Mucosa of gallbladder (tissue), 1 donor: ENCODE measurements at places on chromosomes 1 and 21. TPM values are rescaled to one million over a fixed set of nuclear protein-coding genes. Genes with fewer than 3 reads are reported as not detected.

GRCh38 chr1:36805979-36806640 lies 228.2 kb downstream of the GRIK3 start:
- no peak for DNase-seq

DNA sequence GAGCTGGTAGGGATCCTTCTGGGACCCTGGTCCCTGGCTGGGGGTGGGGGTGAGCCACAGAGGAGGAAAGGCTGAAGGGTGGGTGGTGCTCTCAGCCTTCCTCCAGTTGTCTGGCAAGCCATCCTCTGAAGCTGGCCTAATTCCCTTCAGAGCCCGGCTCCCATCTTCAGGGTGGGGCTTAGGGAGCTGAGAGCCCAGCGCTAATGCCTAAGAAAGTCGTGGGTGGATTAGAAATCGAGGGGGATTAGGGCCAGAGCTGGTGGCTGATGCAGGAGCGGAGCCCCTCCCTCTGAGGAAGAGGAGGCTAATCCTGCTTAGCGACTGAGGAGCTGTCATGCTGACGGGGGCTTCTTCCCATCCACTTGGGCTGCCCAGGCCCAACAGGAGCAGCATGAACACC lies 30.8 kb upstream of the DMBX1 start:
- DNase-seq: no peak

DNA sequence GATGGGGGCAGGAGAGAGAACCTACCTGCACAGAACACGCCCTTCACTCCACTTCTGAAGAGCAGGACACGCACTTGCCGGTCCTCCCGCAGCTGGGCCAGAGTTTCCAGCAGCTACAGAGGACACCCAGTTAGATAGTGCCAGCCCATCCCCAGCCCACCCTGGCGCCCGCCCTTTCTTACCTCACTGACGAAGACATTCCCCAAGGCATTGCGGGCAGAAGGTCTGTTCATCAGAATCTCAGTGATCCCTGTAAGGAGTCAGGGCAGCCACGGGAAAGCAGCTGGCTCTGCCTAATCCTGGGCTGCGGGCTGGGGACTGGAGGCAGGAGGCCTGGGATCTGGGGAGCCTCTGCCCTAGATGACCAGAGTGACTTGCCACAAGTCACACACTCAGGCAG lies 10.0 kb downstream of the ECHDC2 start:
- no peak for DNase-seq

DNA sequence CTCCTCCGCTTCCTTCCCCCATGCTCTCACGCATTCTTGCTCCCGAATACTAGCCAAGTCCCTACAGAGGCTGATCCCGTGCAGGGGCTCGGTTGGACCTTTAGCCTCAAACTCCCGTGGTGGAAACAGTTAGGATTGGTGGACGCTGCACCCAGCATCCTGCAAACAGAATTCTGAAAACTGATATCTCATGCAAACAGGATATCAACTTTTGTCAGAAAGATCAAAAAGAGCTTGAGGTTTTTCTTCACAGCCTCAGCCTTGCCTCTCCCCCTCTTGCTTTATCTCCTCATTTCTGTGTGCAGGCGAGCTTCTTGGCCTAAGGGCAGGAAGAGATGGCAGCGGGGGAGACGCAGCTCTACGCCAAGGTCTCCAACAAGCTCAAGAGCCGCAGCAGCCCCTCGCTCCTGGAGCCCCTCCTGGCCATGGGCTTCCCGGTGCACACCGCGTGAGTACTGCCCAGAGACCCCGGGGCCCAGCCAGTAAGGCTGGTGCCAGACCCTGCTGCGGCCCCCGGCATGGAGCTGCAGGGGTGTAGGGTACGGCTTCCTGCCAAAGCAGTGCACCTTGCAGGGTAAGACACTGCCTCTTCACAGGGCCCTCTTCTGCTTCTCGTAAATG lies at the start of gene UBASH3A:
UBASH3A (plus strand) TSS at position 292 of the 621 bp plus-strand sequence; CDS start at position 336, 44 bp downstream.
- no peak for DNase-seq

Gene PRAMEF10
- total RNA-seq: not detected

- DNase-seq: no peak
These were observed 2.5 kb downstream of the FRRS1 start for GRCh38 chr1:99763956-99764355.

DNA sequence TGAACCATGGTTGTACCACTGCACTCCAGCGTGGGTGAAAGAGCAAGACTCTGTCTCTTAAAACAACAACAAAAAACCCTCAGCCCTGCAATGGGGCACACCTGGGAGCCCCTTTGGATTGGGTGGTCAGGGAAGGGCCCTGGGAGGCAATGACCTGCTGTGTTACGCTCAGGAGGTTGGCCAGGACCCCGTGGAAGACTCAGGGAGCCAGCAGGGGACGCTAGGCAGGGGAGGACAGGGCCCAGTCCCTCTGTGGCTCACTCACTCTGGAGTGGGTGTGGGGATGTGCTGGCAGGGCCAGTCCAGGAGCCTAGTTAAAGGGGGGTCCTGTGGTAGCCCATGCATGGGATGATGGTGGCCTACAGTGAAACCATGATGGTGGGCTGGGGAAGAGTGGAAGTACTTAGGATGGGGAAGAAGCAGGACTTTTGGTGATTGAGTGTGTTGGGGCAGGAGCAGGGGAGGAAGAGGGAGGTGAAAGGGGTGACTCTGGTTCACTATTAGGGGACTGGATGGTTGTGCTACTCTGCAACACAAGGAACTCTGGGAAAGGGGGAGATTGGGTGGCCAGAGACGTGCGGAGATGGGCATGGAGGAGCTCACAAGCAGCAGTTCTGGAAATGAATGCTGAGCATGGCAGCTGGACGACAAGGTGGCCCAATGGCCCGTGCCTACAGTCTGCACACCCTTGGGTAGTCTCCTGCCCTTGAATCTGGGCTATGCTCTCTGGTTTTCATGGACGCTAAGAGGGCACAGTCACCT lies 56.3 kb upstream of the FAM20B start:
- DNase-seq: no peak

Gene AADACL4
- not detected for total RNA-seq

DNA sequence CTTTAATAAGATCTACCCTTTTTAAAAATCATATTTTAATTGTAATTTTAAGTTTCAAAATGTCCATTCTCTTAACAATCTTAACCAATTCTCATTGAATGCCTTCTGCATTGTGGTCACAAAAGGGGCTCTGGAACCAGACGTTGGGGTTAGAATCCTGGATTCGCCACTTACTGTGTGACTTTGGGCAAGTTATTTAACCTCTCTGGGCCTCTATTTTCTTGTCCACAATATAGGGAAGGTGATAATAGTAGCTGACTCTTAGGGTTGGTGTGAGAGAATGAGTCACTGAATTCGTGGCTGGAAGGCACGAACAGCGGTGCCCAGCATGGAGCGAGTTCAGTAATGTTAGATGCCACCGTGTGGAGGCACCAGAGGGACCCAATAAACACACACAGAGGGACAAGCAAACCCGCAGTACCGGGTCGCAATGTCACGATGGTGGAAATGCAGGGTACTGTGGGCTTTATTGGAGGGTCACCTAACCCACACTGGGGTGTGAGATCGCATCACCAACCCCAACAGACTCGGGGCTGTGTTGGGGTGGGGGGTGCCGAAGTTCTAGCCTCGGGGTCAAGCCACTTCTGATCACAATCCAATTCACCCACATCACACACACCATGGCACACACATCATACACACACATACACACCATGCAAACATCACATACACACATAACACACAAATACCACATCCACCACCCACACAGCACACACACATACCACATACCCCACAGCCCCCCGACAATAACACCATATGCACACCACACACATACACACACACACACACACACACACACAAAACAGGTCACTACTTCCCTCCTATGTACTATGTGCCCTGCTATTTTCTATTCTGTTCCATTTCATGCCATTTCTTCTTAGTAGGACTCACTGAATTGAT lies 27.0 kb upstream of the IFNAR2 start:
- DNase-seq: no peak

Gene PPM1J
- total RNA-seq: 1.1 TPM

GRCh38 chr1:203178821-203179666 lies 3.4 kb upstream of the MYBPH start:
- DNase-seq: no peak

Gene DYNLT4
- not detected for total RNA-seq

- no peak for DNase-seq
These were observed 4.3 kb downstream of the TRABD2B start for GRCh38 chr1:47992720-47993415.

DNA sequence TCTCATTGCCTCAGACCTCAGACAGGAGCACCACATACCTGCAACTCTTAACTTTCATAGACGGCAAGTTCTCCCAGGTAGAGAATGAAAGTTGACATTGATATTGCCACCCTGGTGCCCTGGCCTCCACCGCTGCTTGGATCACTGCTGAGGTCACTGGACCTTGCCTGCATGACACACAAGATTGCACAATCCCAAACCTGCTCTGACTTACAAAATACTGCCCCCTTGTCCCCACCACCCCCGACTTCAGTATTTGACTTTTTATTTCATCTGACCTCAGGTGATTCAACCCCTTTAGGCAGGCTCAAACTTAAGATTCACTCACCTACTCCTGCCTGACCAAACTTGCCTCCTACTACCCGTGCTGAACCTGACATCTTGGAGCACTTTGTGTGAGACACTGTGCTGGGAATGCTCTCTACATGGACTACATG lies 43.1 kb upstream of the S1PR1 start:
- no peak for DNase-seq

GRCh38 chr1:56931686-56932085 lies 34.1 kb downstream of the C8B start:
- no peak for DNase-seq

Gene IL23R
- total RNA-seq: 0.32 TPM

DNA sequence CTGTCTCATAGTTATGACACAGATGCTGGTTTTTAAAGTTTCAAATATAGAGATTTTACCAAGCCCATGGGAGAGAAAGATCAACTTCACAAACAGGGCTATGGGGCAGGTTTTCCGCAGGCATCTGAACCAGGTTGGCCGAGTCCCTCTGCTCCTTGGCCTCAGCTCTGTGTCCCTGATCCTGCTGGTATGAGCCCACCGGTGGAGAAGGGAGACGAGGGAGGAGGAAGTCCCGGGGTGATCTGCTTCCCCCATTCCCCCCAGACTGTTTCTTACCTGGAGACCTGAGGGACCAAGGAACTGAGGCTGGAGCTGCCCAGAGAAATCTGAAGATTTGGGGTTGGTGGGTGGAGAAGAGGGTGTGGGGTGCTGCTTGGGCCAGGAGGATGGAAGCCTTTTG lies 28.9 kb upstream of the BTG2 start:
- DNase-seq: no peak

DNA sequence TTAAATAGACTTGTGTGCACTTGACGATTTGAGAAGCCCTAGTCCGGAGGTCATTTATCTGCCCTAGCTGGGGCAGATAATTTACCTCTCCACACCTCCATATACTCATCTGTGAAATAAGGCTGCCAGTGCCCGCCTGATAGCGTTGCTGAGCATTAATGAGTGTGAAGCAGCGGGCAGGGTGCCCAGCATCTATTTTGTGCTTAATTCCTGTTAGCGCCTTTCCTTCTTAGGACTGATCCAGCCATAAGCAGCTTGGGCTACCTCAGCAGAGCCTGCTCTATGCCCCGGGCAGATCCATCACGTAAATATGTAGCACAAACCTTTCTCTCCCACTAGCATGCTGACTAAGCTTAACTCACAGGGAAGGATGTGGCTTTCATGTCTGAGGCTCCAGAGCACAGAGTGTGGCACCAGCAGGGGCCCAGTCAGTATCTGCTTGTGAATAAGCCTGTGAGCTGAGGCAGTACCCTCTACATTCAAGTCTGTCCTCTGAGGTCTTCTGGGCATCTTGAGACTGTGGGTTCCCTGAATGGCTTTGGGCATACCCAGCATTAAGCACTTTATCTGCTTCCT lies 21.5 kb upstream of the RNF187 start:
- DNase-seq: no peak

GRCh38 chr1:97046765-97047420 lies 325.3 kb downstream of the PTBP2 start:
- DNase-seq: no peak

DNA sequence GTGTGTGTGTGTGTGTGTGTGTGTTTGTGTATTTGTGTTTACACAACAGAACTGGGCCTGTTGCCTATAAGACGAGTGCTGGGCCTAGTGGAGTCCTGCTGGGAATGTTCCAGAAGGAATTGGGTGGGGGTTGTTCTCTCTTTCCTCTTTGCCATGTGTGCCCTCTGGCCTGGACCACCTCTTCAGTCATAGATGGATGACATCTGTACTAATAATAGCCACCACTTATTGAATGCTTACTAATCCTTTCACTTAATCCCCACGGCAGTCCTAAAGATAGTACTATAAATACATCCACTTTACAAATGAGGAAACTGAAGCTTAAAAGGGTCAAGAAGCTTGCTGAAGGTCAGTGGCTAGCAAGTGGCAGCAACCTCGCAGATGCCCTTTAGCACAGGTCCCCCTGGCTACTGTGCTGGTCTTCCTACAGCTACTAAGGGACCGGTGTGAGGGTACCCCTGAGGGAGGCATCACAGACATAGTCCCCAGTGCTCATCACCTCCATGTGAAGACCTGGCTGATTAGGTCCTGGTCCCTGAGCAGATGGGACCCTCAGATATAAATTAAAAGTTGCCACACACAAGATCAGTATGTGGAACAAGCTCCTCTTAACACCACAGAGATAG lies 55.2 kb upstream of the KIF1B start:
- no peak for DNase-seq

DNA sequence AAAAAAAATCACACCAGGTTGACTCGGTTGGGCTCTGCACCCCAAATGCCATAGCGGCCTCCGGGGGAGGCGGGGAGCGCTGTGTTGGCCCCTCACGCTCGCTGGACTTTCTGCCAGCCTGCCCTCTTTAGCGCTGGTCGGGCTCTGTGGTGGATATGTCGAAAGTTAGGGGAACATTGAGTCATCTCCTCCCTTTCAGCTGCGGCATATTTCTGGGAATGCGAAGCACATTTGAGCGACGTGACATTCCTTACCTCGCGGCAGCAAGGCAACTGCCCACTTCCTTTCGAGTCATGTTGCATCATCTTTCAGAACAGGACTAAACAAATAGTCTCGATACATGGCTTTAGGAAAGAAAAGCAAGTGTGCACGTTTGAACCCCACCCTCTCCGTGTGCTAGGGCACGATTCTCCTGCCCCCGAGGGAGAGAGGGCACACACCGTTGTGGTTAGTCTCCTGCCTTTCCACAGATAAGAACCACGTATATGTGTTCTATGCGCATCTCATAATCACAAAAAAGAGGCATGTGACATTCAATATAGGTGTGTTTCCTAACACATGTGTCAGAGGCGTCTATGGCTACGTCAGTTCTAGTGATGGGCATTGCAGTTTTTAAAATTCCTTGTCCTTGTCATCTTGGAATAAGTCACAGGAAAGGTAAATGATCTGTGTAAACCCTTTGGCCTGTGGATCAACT lies 105.9 kb upstream of the SLC45A1 start:
- DNase-seq: peak; percentile 41

Gene OLFML2B
- 8.4 TPM for total RNA-seq

Gene SERTAD4
- 2.6 TPM for total RNA-seq

Gene CNKSR1
- 36.0 TPM for total RNA-seq

GRCh38 chr1:230314142-230314470 lies 112.0 kb downstream of the PGBD5 start:
- DNase-seq: no peak
